Tongue (tissue), 3 donors: ENCODE measurements at places on chromosomes 2 and 18. TPM values are rescaled to one million over a fixed set of nuclear protein-coding genes. Genes with fewer than 3 reads are reported as not detected.

PCARE gene
- total RNA-seq: 3.3 TPM

SULT1C2 gene
- total RNA-seq: 0.92 TPM

- DNase-seq: no peak
Measured at GRCh38 chr2:201642086-201642578, 1.2 kb downstream of the TMEM237 start.

- DNase-seq: peak; percentile 35
Measured at GRCh38 chr2:160375802-160376469, 117.7 kb downstream of the RBMS1 start.

GRCh38 chr2:48574353-48575287, 43.0 kb upstream of the GTF2A1L start:
- DNase-seq: no peak

DNA sequence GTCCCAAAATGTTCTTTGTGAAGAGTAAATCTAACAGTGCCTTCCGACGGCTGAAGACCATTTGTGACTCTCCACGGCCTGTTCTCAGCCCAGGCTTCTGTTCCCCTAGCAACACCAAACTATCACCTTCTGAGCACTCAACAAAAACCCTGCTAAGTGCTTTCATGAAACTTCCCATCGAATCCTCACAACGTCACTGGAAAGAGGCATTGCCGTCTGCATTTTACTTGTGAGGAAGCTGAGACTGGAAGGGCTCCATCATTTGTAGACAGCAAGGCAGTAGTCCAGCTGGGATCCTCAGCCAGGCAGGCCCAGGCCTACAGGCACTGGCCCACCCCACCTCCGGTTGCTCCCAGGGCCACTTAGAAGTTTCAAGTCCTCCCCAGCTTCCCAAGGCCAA, 97.8 kb upstream of the POU3F3 start:
- no peak for DNase-seq
